Stimulated activated CD4-positive, alpha-beta T cell treated with anti-CD3 and anti-CD28 coated beads, Interleukin-12 subunit alpha, Interleukin-12 subunit beta, amount 100 ng/mL, for 4 hours (primary cell): ENCODE measurements at places on chromosomes 12 and 14.

DNA sequence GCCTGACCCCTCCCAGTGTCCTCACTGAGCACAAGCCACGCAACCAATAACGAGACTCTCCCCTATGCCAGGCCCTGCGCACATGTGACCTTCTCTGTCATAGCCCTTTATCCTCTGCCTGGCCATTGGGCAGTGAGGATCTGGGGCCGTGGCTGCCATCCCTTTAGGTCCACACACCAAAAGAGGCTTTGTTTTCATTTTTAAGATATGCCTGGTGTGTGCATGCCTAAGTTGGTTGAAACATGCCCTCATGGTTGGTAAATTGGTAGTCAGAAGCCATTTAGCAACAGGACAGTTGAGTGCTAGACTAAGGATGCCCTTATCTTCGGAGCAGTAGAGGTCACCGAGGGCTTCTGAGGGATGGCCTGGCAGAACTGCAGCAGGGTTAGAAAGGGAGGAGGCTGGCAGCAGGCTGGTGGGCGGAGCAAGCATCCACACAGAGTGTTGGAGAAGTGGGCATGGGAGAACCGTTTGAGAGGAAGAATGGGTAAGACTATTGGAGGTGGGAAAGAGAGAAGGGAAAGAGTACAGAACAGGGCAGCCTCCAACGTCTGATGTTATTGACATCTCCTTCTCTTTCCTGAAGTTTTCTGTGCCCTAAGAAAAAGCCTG is 75.1 kb downstream of the SLC24A4 start:
- no peak for DNase-seq

DNA sequence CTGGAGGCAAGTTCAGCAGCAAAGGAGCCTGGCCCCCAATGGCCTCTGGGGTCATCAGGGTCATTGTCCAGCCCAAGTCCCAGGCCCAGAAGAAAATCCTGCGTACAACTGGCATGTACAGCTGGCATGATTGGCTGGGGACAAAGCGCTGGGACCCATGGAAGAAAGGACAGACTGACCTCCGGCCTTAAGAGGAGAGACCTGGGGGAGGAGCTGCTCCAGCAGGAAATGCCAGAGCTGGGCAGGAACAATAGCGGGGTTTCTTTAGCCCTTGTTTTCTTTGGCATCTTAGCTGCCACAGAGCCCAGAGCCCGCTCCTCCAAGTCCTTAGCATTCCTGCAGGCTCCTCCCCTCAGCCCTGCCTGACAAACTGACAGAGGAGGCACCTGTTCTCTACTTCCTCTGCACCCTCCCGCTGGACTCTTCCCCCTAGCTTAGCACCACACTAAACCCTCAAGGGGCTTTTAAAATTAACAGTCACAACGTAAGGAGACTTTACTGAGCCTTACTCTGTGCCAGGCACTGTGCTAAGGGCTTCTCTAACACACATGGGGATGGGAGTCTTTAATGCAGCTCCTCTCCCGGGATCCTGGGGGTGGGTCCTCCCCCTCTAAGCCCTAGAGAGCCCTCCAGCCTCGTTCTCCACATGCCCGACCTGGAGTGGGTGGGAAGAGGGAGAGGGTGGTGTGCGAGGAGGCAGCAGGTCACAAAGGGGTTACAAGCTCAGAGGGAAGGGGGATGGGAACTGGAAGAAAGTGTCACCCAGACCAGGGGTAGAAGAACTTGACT is 1.8 kb upstream of the AQP5 start:
- no peak for DNase-seq

DNA sequence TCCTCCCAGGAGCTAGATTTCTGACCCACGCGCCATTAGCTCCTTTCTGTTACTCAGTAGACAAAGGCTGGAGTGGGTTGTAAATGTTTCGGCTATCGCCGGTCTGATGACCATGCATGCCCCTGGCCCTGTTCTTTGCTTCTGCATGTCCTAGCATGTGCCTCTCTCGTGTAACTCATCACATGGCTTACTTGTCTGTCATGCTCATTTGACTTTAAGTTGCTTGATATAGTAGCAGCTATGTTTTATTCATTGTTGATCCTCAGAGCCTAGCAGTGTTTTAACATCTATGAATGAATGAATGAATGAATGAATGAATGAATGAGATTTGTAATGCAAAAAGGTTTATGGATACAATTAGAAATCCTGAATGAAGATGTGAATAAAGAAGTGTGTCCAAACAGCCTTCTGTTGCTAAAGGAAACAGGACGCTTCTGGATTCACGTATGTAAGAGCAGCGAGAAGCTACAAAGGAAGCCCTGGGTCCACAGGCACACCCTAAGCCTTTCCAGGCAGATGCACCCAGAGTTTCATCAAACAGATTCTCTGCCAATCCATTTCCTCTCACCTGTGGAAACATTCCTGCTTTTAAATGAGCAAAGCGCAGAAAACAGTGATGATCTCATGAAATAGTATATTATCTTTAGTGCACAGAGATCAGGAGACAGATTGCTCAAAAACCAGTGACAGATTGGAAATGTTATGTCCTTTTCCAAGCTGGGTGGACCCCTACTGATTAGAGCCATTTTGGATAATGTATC is 3.4 kb downstream of the GSG1 start:
- no peak for DNase-seq

DNA sequence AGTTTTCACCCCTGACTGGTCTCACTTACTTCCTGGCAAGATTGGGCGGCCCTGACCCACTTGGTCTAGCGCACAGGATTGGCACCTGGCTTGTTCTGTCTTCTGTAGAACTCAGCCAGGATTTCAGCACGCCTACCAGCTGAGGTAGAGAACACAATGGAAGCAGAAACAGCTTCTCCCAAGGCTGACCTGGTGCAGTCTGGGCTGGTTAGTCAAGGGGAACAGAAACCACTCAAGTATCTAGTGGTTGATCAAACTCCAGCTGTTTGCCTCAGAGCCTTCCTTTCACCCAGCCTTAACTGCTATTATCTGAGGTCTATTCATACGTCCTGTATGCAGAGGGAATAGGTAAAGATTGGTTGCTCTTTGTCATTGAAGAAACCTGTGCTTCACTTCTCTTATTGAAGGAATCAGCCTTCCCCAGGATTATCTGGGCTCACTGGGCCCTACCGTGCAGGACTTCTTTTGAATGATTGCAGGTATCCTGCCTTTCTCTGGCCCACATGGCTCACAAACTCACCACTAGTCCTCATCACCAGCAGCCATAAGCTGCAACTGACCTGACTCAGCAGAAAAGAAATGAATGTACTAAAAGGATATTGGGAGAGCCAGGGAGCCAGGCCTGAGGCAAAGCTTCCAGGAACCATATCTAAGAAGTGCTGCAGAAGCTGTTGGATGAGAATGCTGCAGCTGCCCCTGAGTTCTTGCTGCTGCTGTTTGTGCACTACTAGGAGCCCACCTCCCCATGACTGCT is 2.5 kb upstream of the PLEKHD1 start:
- no peak for DNase-seq

DNA sequence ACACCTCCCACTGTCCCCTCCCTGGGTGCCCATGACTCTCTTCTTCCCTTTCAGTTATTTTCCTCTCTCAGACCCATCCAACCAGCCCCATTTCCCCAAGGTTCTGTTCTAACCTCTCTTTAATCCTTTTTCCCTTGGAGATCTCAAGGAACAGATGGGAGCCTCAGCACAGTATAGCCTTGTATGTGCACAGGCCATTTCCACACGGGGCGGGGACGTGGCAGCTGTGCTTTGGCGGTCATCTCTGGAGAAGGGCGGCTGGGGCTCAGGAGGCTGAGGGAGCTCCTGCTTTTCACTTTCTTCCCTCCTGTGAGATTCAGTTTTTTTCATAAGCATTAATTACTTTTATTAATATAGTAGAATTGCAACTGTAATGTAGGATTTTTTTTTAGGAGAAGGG is 212.2 kb downstream of the ZFP36L1 start:
- DNase-seq, result no peak

DNA sequence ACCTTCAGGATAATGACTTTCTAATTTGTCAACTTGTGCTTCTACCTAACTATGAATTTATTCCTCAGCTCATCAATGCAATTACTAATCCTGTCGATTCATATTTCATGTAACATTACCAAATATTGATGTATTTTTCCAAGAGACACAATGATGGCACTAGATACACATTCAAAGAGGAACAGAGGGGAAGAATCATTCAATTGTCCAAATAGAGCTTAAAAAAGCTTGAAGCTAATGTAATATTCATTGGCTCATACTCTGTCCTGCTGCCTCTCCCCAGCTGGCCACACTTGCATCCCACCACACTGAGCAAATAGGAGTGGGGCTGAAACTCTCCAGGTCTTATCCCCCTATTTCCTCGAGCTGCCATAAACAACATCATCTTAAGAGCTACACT is 9.3 kb downstream of the TESPA1 start:
- no peak for DNase-seq

GRCh38 chr12:104632724-104633201 is 176.0 kb downstream of the CHST11 start:
- DNase-seq, result no peak

GRCh38 chr14:23299211-23299957 is 3.3 kb downstream of the PPP1R3E start:
- DNase-seq, result no peak

GRCh38 chr12:128637642-128638606 is 185.8 kb downstream of the SLC15A4 start:
- no peak for DNase-seq
